RWPE1 (cell line): ENCODE measurements at places on chromosomes 13 and 19.

GRCh38 chr13:59584761-59585670 lies 578.7 kb downstream of the DIAPH3 start:
- no peak for DNase-seq

DNA sequence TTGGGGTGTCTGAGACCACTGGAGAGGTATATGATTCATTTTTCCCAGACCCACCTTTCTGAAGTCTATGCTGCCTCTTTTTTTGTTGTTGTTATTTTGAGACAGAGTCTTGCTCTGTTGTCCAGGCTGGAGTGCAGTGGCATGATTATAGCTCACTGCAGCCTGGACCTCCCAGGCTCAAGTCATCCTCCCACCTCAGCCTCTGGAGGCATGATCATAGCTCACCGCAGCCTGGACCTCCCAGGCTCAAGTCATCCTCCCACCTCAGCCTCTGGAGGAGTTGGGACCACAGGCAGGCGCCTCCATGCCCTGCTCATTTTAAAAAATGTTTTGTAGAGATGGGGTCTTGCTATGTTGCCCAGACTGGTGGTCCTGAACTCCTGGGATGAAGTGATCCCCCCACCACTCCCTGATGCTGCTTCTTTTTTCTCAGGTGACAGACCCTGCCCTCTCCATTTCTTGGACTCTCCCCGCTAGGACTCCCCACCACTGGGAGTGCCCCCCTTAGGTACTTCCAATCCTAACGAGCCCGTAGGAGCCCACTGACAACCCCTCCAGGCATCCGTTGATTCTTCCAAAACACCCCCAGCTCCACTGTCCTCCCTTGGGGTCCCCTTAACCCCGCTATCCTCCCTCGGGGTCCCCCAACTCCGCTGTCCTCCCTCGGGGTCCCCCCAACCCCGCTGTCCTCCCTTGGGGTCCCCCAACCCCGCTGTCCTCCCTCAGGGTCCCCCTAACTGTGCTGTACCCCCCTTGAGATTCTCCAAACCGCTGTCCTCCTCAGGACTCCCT lies 45.4 kb downstream of the ARHGEF18 start:
- DNase-seq, result no peak

GRCh38 chr13:114166381-114167131 lies 12.5 kb upstream of the CFAP97D2 start:
- DNase-seq, result no peak

DNA sequence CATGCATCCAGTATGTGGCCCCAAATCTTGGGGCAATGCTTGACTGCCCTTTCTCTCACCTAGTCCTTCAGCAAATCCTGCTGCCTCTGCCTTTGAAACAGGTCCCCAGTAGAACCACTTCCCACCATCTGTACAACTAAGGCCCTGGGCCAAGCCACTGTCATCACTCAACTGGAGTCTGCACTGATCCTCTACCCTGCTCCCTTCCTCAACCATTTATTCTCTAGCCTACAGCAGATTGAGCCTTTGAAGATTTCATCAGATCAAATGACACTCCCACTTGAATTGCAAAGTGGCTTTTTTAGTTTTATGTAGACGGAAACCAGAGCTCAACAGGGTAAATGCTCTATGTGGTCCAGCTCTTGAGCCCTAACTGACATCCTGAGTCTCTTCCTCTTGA lies 43.5 kb downstream of the ATP8A2 start:
- DNase-seq, result no peak

DNA sequence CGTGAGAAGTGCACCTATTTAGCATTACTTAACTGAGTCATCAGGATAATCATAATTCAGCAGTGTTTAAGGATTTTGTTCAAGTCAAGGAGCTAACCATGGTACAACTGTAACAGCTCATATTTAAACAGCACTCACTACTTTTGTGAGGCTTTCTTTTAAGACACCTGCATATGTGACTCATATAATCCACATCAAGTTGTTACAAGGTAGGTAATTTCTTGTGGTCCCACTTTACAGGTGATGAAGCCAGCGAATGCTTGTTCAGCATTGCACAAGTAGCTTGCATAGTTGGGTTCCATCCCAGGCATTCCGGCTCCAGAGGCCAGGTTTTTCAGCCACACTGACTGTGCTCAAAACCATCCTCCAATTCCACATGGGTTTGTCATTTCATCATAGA lies 569.2 kb downstream of the MYO16 start:
- peak; percentile 51 for DNase-seq

- no peak for DNase-seq
Observed at GRCh38 chr13:39317291-39317690, 279.0 kb downstream of the NHLRC3 start.

DNA sequence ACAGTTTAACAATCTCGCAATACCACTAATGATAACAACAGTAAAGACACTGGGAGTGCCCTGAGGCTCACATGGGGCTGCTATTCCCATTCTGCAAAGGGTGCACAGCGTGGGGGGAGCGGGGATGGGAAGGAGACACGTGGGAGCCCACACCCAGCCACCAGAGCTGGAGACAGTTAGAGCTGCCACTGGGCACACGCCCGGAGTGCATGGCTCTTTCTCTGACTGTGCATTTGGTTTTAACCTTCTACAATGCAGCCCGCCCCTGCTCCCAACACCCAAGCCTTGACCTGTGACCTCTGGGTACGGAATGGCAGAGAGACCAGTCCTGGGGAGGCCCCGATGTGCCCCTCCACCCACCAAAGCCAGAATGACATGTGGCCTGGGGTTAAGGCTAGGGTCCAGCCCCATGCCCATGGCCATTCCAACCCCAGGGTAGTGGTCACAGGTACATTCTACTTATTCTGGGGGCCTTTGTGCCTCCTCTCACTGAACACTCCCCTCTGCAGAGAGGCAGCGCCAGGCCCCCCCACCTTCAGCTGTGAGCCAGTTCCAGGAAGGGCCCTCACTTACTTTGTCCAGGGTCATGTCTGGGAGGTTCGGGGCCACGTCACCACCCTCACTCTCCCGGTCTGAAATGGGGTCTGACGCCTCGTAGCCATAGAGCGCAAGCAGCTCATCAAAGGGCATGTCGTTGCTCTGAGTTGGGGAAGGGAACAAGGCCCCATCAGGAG lies 17.1 kb downstream of the MIER2 start:
- no peak for DNase-seq

DNA sequence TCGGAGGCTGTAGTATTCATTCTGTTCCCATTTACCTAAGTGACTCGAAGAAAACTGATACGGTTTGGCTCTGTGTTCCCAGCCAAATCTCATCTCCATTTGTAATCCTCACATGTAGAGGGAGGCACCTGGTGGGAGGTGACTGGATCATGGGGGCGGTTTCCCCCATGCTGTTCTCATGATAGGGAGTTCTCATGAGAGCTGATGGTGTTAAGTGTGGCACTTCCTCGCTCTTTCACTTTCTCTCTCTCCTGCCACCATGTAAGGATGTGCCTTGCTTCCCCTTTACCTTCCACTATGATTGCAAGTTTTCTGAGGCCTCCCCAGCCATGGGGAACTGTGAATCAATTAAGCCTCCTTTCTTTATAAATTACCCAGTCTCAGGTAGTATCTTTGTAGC lies 23.5 kb downstream of the SLAIN1 start:
- DNase-seq, result no peak

DNA sequence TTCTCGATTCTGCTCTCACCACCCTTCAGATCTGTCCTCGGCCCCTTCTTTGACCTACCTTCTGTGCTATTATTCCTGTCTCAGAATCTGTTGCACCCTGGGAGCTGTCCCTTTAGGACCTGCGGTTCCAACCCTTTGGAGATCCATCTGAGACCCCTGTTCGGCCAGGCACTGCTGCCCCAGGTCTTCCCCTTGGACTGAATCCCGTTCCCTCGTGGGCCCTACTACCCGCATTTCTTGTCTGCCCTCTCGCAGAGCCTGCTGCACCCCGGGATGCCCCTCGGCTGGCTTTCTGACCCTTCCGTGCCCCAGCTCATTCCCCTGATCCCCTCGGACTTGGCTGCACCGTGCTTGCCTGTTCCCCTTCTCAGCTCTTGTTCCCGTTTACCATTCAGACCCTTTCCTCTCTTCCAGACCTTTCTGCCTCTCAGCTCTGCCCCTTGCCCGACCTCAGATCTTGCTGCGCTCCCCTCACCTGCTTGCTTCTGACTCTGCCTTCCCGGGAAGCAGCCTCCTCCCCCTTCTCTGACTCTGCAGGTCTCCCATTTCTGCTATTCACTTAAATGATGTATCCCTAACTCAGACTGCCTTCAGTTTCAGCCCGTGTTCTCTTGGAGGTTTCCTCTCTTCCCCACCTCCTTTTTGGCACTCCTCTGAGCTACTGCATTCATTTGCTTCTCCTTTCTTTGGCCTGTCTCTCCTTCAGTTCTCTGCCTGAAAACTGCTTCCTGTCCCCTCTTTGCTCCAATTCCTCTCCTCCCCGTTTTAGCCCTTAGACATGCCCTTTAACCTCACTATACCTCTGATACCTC lies 1.1 kb downstream of the ARHGAP35 start:
- DNase-seq, result no peak

DNA sequence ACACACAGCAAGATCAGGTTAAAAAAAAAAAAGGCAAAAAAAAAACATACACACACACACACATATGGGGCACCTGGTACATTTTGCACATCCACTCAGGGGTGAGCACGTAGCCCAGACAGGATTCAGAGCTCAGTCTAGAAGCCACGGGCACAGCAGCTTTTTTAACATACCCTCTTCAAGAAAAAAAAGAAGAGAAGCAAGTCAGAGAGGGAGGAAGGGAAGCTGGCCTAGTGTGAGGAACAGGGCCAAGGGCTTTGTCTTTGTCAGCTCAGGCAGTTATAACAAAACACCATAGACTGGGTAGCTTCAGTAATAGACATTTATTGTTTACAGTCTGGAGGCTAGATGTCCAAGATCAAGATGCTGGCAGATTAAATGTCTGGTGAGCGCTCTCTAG lies 2.3 kb upstream of the TPM4 start:
- DNase-seq, result no peak

DNA sequence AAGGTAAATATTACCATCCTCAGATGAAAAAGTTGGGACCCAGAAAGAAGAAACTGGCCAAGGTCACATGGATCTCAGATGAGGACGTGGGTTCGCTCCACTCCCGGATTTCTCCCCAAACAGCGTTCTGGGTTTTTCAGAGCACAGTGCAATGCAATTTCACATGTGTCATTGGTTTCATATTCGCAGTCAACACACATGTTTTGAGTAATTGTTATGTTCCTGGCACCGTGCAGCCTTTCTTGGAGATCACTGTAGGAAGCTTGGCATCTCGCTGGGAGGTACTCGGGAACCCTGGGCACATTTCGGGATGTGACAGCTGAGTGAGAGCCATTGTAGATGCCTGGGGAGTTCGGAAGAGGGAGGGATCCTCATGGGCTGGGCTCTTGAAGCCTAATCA lies 26.2 kb upstream of the CEBPG start:
- no peak for DNase-seq

DNA sequence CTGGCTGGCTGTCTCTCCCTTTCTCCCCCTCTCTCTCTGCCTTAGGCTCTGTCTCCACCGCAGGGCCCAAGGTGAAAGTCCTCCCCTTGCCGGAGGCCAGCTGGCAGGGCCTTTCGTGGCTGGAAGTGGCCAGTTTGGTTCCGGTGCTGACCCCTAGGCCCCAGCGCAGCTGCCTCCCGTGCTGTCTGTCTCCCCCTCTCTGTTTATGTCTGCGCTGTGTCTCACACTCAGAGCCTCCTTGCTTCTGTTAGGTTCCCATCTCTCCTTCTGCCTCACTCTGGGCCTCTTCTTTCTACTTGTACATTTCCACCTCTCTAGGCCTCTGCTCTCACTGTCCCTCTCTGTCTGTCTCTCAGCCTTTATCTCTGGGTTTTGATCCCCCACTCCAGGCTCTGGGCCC lies 13.1 kb downstream of the CCDC97 start:
- DNase-seq, result no peak

DNA sequence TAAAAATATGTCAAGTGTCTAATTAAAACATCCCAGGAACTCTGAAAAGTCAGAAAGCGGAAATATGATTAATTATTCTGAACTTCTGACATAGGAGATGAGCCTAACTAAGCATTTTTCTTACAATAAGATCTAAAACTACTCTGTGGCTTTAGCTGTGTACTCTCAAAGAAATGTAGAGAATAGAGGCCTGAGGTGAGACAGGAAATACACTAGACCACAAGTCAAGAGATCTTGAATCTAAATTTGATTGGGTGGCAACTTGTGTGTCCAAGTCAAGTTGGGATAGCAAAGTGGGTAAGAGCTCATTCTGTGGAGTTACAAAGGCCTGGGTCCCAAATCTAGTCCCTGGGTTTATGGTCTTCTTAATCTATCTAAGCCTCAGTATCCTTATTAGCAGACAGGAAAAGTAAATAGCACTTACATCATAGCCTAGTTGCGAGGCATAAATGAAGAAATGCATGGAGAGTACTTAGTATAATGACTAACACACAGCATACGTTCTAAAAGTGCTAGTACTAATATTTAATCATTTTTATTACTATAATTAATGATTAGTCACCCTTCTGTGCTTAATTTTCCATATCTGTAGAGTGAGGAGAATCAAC lies 9.4 kb upstream of the LRRC63 start:
- DNase-seq, result no peak

GRCh38 chr13:31032528-31033113 lies 100.2 kb downstream of the TEX26 start:
- DNase-seq, result no peak

DNA sequence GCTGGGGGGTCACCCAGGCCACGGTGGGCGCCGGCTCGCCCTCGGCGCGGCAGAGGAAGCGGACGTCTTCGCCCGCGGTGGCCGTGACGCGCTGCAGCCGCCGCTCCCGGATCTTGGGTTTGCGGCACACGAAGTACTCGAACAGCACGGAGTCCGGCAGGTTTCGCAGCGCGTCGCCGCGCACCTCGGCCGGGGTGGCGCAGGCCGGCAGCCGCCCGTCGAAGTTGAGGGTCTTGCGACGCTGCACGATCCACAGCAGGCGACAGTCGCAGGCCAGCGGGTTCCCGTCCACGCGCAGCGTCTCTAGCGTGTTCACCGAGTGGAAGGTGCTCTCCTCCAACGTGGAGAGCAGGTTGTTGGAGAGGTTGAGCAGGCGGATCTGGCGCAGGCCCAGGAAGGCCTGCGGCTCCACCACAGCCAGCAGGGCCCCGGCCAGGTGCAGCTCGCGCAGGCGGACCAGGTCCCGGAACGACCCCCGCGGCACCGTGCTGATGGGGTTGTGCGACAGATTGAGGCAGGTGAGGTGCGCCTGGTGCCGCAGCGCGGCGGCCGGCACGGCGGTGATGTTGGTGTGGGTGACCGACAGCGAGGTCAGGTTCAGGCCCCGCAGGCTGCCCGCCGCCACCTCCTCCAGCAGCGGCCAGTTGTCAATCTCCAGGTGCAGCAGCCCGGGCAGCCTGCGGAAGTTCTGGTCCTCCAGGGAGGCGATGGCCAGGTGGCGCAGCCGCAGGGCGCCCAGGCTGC lies 8.6 kb upstream of the PEAK3 start:
- DNase-seq, result no peak

- no peak for DNase-seq
Observed at GRCh38 chr13:96999091-96999490, 4.8 kb upstream of the OXGR1 start.

- DNase-seq, result no peak
Observed at GRCh38 chr19:31074199-31075125, 274.8 kb downstream of the TSHZ3 start.

- peak; percentile 95 for DNase-seq
Observed at GRCh38 chr19:19628501-19629134, 598 bp upstream of the LPAR2 start.
